Mammary microvascular endothelial cell (primary cell): ENCODE measurements at places on chromosomes 12 and 14. TPM values are rescaled to one million over a fixed set of nuclear protein-coding genes. Genes with fewer than 3 reads are reported as not detected.

Gene TMEM121
- 0.93 and 1.8 TPM in 2 replicates for total RNA-seq

Gene SLC5A8
- not detected in 2 replicates for total RNA-seq

Gene GPR137C
- 0.87 and 1.0 TPM in 2 replicates for total RNA-seq

Gene NOC4L
- total RNA-seq: 27.4 and 41.4 TPM in 2 replicates

Gene GLT1D1
- total RNA-seq: not detected in 2 replicates

Gene VWF
- 768 and 837 TPM in 2 replicates for total RNA-seq

Gene MLXIP
- total RNA-seq: 16.3 and 17.4 TPM in 2 replicates

Gene SYNDIG1L
- total RNA-seq: not detected in 2 replicates

Gene CD163
- total RNA-seq: not detected in 2 replicates

Gene PRB2
- total RNA-seq: not detected in 2 replicates

Gene PRH2
- total RNA-seq: not detected in 2 replicates

Gene KRT73
- not detected in 2 replicates for total RNA-seq
